ENCODE measurements at places on chromosomes 11 and 22.

- DNase-seq, result no peak
These were observed 2.2 kb upstream of the TRIM3 start for GRCh38 chr11:6475936-6476335.

GRCh38 chr11:114928260-114928870 is 250.0 kb downstream of the NXPE2 start:
- no peak for DNase-seq

DNA sequence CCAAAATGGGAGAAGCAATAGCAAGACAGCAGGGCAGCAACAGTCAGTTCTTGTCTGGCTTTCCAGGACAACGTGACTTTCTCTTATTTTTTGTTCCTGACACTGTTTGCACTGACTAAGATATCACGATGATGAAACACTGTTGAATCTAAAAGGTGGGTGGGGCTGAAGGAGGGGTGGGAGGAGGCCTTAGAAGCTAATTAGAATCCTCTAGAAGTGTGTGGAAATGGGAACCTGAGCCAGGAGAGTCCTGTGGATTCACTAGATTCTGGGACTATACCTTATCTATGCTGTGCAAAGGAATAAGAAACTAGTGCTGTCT is 300.3 kb downstream of the ST3GAL4 start:
- no peak for DNase-seq

GRCh38 chr11:125346179-125346530 is 149.9 kb downstream of the FEZ1 start:
- DNase-seq, result no peak

DNA sequence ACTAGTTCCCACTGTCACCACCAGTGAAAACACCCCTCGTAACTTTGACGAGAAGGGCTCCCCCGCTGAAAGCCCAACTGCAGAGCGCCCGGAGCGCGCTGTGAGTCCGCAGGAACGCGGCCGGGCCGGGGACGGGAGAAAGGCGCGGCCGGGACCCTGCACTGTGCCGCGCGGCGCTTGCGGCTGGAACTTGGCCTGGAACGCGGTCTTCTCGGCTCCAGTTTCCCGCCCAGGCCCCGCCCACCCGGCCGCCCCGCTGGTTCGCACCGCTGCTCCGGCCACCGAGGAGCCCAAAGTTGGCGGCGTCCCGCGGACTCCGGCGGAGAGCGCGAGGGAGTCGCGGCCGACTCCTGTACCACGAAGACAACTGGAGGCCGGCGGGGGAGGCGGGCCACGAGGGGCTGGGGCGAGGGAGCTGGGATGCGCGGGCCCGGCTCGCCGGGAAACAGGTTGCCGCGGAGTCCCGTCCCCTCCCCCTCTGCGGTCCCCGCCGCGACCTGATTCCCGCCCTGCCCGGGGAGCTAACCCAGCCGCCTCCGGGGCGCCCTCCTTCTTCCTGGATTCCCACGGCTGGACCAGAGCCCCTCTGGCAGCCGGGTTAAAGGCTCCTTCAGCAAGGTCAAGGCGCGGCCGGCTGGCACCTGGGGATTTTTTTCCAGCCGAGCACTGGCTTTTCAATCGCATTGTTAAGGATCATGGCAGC is 3.4 kb downstream of the TENM4 start:
- no peak for DNase-seq

DNA sequence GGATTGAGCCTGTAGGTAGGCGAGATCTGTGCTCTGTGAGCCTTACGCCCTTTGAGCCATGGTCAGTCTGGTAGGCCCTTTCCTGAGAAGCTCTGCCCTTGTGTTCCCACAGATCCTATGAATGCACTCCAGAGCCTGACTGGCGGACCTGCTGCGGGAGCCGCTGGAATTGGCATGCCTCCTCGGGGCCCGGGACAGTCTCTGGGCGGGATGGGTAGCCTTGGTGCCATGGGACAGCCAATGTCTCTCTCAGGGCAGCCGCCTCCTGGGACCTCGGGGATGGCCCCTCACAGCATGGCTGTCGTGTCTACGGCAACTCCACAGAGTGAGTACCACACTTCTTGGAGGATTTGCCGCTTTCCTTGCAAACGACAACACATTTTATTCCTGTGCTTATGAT is 47.4 kb downstream of the MED15 start:
- DNase-seq, result no peak

- DNase-seq, result no peak
These were observed 12.6 kb downstream of the TCIRG1 start for GRCh38 chr11:68051191-68052136.

DNA sequence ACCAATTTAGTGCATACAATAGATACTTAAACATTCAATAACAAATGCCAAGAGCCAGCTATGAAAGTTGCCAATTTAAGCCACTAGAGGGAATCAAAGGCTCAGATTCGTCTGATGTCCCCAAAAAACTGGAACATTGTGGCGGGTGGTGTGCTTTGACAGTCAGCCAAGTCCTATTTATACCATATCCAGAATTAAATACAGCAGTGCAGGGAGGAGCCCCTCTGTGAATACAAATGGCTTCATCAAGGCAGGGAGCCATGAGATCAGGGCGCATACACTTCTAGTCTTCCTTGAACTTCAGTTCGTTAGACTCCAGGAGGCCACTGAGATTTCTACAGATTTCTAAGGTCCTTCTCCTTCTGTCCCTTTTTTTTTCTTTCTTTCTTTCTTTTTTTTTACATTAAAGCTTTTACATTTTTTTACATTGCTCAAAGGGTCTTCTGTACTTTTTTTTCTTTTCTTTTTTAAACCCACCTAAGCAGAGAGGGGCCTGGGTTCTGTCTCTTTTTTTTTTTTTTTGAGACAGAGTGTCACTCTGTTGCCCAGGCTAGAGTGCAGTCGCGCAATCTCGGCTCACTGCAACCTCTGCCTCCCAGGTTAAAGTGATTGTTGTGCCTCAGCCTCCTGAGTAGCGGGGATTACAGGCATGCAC is 41.5 kb upstream of the HSPA8 start:
- DNase-seq, result no peak

GRCh38 chr22:23187871-23188700 is 7.8 kb downstream of the BCR start:
- DNase-seq, result no peak

DNA sequence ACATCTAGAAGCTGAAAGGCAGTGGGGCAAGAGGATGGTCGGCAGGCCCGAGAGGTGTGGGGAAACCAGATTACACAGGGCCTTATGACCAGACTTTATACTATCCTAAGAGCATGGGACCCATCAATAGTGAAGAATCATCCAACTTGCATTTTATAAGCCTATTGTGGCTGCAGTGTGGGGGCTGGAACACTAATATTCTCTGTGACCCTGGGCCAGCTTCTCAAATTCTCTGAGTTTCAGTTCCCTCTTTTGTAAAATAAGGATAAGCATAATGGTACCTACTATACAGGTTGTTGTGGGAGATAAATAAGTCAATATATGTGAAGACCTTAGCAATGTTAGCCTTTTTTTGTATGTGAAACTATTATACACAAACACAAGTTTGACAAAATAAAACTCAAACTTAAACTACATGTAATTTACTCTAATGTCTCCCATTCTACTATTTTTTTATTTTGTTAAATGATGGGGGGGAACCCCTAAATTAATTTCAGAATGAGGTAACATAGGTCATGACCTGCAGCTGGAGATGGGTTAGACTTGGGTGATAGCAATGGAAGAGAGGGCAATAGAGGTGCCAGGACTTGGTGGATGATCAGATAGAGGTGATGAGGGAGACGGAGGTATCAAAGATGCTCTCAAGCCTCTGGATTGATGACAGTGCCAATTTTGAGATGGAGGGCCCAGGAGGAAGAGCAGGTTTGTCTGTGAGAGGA is 30.1 kb downstream of the SMCO4 start:
- DNase-seq, result no peak

DNA sequence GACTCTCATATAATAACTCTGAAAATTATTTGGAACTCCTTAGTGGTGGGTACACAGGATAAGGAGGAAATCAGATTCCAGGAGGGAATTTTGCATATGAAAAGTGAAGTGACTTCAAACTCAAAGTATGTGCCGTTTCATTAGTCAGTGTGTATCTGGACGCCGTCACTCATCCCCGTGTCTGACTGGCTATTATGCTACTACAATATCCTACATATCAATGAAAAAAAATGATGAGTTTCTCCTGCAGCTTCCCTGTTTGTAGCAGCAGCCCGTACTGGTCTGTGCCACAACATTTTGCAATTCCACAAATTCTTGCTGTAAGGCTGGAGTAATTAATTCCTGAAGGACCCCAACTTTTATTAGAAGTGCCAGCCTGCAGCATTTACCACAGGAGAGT is 16.5 kb downstream of the WT1 start:
- no peak for DNase-seq

GRCh38 chr22:24067587-24068376 is 56.7 kb downstream of the CABIN1 start:
- DNase-seq, result no peak

DNA sequence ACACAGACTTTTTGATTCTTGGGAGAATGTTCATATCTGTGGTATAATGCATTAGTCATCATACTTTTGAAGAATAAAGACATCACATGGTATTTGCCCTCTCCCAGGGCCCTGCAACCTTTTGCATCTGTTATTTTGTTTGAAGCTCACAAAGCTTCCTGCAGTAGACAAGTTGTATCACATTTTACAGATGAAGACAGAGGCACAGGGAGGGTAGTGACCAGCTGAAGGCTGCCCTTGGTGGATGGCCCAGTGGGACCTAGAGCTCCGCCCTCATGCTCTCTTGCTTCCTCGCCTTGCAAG is 66.4 kb downstream of the UBASH3B start:
- DNase-seq, result no peak

DNA sequence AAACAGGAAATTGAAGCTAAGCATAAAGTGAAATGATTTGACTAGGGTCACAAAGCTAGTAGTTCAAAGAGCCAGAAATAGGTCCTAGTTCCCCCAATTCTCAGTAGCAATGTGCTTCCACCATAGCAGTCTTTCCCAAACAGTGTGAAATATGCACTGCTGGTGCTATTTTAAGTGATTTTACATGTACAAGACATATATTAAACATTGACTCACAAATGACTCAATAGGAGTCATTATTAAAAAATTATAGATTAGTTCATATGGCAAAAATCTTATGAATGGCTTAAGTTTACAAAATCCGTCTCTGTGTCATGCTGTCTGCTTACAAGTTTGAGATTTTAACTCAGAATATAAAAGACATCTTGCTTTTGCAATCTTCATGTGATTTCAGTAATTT is 21.4 kb downstream of the KIF18A start:
- DNase-seq, result no peak

DNA sequence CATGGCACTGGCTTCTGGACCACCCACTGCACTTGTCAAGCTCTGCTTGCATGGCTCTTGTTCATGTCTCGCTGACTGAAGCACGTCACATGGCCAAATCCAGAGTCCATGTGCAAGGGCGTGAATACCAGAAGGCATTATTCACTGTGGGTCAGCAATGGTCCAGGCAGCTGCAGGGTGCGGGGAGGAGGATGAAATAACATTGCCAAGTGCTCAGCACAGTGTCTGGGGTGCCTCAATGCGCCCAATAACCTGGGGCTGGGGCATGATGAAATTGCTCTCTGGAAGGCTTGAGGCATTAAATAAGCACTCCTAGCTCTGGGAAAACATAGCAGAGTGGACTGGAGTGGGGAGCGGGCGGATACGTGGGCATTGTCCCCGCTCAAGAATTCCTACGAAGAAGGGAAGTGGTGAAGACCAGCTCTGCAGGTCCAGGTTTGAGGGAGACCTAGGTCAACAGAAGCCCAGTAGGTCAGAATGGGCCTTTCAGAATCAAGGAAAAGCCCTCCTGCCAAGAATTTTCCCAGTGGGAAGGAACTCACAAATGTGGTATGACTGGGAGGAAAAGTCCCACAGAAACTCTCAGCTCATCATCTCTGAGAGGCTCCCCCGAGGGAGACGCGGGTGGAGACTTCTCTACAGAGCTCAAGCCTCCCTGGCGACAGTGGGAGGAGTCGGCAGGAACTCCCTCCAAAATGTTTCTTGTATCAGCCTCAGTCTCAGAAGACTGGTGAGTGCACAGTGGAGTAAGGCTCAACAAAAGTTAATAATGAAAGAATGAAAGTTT is 15.3 kb upstream of the ACCSL start:
- DNase-seq, result no peak

DNA sequence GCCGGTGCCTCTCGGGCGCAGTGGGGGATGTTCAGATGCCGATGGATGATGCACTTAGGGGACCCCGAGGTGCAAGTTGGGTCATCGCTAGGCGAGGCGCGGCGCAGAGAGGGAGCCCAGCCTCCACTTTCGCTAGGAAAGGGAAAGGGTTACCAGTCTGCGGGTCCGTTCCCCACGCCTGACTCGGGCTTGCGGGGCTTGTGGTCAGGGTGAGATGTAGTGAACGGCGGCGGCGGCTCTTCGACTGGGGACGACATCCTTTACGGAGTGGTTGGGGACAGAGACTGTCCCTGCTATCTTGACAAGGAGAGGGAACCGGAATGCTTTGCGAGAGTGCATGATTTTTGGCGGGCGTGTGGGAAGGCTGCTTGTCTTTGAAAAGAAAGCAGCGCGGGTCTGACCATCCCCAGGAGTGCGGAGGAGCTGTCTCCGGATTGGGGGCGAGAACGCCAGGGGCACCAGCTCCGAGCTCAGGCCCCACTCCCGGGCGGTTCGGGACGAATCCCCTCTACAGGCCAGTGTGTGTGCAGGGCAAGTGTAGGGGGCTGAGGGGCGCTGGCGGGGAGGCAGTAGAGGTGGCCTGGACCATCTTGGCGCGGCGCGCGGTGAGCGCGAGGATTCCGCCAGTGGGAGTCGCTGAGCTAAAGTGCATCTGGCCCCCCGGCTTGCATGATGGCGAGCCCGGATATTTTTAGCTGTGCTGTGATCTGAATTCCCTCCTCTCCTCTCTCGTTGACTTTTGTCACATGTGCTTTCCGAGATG is 1.1 kb downstream of the FAT3 start:
- DNase-seq, result no peak

DNA sequence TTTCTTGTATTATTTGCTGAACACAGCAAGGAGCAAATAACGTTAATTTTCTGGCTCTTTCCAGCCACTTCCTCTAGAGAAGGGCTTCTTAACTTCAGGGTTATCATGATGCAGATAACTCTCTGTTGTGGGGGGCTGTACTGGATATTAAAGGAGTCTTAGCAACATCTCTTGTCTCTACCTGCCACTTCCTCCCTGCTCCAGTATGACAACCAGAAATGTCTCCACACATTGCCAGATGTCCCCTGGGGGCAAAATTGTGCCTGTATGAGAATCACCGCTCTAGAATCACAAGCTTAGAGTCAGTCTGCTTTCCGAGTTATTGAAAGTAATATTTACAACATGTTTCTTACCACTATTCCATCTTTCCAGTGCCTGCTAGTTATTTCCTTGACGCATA is 6.8 kb downstream of the JRKL start:
- no peak for DNase-seq

- DNase-seq, result no peak
These were observed 115.7 kb downstream of the WNT7B start for GRCh38 chr22:45861259-45861658.

All from stimulated activated CD8-positive, alpha-beta memory T cell treated with anti-CD3 and anti-CD28 coated beads, Interleukin-4, amount 100 ng/mL, for 4 hours (primary cell).